ENCODE measurements at places on chromosomes 2 and 18.

DNA sequence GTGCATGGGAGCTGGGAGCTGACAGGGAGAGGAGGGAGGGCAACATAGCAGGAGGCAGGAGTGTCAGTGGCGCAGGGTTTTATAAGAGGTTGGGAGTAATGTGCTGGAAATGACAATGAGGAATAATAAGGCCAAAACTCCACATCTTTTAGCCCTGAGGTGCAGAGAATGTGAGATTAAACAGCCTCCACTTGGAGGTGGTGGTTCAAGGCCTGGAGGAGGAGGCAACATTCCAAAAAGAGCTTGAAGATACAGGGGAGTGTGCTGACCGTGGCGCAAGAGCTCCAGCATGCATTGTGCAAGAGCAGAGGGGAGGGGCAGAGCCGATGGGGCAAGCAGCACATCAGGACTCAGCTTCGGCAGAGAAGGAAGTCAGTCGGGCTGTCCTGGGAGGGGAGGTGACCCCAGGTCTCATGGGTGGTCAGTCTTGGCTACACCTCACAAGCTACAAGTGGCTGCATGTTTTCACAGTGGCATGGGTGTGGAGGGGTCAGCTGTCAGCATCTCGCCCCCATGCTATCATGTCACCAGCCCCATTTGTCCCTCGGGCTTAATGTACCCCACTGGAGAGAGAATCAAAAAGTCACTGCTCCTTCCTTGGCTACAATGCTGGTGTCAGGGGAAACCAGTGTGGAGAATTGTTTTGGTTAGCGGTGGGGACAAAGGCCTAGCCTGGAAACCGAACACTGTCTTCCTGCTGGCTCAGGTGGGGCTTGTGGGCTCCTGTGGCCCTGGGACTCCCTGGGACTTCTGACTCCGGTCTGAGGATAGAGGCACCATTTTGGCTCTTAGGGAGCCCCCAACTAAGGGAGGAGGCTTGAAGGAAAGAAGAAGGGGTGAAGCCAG lies 208.0 kb downstream of the ZFP36L2 start:
- no peak for DNase-seq

DNA sequence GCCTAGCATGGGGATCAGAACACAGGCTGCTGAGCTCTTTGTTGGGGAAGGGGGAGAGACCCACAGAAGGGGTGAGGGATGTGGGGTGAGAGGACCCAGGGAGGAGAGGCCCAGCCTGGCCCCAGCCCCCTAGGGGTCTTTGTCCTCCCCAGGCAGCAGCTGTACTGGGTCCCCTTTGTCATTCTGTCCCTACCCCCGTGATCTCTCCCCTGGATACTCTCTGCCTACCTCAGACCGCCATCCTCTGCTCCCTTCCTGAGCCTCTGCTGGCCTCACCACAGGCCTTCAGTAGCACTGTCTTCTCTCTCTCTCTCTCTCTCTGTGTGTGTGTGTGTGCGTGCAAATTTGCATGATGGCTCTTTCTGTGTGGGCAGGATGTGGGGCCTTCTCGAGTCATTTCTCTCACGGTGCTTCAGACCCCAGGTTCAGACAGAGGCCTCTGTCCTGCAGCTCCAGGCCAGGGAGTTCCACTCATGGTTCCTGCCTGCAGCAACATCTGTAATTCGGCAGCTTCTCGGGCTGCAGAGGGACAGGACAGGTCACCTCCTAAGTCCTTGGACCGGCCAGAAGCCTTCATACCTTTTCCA lies 1.4 kb downstream of the PSD4 start:
- DNase-seq, result no peak

- no peak for DNase-seq
Observed at GRCh38 chr2:192381082-192381481, 186.3 kb upstream of the TMEFF2 start.

- DNase-seq, result no peak
Observed at GRCh38 chr2:239390546-239391285, 10.1 kb downstream of the HDAC4 start.

DNA sequence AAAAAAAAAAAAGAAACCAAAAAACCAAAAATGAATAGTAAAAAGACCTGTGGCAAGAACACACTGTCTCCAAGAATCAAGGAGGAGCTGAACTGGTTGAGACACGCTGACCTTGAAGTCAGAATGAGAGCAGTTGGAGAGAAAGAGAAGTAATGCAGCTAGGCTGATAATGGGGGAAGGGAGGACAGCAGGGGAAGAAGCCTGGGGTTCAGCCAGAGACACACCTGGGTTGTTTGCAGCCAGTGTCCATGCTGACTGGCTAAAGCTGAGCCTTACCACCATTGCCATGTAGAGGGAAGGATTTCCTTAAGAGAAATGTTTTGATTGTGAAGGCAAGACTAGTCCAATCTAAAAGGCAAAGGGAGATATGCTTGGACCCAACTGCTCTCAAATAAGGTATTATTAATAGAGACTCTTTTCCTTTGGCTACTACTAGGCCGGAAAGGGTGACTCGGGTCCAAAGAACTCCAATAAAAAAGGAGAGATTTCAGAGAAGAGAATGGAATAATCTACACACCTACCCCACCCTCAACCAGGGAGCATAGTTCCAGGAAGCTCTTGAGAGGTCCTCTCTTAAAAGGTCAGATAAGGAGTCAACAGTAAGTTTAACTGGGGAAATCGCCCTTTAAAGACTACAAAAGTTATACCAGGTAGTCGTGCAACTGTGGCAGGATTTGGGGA lies 25.2 kb upstream of the REL start:
- no peak for DNase-seq

- no peak for DNase-seq
Observed at GRCh38 chr2:236485519-236485918, 84.1 kb upstream of the ACKR3 start.

GRCh38 chr2:11610624-11611242 lies 59.3 kb downstream of the NTSR2 start:
- DNase-seq, result no peak

DNA sequence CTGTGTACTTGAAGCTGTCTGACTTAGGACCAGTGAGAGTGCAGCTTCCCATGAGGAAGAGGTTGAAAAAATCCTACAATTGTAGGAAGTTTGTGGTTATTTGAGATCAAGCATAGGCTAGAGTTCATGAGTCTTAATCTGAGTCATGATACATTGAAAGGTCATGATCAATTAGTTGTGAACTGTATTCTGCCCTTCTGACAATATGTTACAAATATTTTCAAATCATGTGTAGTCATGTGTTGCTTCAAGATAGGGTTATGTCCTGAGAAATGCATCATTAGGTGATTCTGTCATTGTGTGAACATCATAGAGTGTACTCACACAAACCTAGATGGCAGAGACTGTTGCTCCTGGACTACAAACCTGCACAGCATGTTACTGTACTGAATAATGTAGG lies 68.4 kb upstream of the MFF start:
- no peak for DNase-seq

DNA sequence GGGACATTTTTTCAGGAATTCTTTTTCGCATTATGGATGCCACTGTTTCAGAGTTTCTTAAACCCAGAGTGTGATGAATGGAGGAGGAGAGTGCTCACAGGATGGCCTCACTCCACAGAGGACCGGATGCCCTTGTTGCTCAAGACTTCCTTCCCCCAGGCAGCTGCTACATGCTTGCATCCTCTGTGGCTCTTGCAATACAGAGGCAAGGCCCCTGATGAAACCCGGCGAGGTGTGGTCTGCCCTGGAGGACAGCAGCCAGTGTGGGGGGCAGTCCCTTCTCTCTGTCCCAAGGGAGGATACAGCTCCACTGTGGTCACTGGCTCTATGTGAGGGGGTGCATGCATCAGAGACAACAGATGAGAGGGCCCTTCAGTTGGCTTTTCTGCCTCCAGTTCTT lies 109.6 kb downstream of the SH3RF3 start:
- DNase-seq, result no peak

- DNase-seq, result no peak
Observed at GRCh38 chr18:57925706-57926105, 118.3 kb upstream of the NEDD4L start.

GRCh38 chr18:48663931-48664847 lies 125.4 kb downstream of the CTIF start:
- DNase-seq, result peak; percentile 24

- DNase-seq, result no peak
Observed at GRCh38 chr2:239167766-239168444, 232.9 kb downstream of the HDAC4 start.

DNA sequence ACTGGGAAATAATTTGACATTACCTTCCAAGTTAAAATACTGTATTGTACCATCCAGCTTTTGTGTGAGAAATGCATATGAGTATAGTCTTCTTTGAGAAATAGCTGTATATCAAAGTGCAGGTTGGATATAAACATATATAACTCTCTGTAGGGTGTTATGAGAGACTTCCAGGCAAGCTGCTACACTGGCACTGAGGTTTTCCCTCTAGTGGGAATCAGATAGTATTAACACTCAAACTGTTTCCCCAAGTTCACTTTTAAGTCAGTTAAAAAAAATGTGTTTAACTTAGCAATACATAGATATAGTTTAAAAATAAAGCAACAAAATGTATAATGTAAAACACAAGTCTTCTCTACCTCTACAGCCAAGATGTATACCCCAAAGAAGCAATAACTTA lies 368.4 kb upstream of the SLC8A1 start:
- no peak for DNase-seq

DNA sequence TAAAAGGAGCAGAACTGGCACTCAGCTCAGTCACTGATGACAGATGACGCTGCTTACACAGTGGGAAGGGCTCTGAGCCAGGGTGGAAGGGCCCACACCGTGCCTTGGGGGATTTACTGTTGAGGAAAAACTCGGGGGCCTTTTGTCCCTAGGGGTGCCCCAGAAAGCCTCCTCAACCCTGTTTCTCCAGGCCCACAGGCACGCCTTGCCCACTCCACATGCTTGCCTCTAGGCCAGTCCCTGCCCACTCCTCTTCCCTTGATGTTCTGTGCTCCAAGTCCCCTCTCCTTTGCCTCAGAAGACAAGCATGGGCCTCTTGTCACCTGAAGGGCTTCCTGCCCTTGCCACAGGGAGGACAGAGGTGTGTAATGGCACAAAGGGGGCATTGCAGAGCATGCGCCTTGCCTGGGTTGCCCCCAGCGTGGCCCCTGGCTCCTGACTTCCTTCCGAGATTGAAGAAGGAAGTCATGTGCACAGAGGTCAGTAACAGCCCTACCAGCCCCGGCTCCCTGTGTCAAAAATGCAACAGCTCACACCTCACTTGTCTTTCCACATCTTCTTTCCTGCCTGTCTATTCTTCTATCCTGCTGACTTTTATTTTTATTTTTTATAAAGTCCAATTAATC lies 65.1 kb downstream of the LIPG start:
- DNase-seq, result no peak

GRCh38 chr2:64593035-64593655 lies 60.6 kb downstream of the SERTAD2 start:
- no peak for DNase-seq

GRCh38 chr2:98944775-98945174 lies 8.8 kb upstream of the CRACDL start:
- no peak for DNase-seq

DNA sequence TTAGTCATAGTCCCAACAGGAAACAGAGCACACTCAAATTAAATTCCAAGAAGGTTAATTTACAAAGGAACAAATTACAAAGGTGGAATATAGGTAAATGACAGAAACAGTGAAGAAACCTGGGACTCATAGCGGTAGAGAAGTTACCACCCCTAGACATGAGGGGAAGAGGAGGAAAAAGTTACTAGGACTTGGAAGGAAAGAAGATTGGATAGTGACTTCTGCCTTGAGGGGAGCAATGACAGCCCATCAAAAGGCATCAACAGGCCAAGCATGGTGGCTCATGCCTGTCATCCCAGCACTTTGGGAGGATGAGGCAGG lies 2.4 kb upstream of the PDE11A start:
- no peak for DNase-seq

GRCh38 chr2:3871002-3871401 lies 167.6 kb downstream of the DCDC2C start:
- no peak for DNase-seq

DNA sequence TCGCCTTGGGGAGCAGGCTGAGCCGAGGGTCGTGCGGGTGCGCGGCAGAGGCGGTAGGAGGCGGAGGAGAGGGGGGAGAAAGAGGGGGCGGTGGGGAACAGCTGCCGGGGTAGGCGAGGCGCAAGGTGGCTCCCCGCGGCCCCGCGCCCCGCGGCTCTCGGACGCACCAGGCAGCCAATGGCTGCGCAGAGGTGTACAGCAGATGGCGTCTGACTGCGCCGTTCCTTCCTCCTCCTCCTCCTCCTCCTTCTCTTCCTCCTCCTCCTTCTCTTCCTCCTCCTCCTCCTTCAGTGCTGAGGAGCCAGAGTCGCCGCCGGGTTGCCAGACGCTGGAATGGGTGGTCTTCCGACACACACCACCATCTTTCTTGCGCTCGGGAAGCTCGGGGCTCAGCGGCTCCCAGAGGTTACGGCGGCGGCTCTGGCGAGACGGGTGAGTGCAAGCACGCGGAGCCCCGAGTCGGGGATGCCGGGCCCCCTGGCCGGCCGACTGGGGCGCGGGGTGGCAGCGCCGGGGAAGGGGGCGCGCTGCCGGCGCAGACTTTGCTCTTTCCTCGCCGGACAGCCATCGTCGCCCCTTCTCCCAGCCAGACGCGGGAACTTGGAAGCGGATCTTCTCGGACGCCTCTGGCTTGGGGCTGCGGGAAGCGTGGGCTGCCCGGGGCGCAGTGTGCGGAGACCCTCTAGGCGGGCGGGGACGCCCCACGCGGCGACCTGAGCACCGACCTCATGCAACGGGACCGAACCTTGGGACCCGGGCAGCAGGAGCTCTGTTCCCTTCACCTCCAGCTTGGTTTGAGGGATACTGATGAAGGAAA lies at the start of gene THSD7B:
THSD7B (plus strand) TSS at position 290 of the 817 bp plus-strand sequence. CDS start 116,634 bp downstream, outside the sequence.
- no peak for DNase-seq

GRCh38 chr18:13623348-13623747 lies 103.0 kb downstream of the FAM210A start:
- DNase-seq, result no peak

DNA sequence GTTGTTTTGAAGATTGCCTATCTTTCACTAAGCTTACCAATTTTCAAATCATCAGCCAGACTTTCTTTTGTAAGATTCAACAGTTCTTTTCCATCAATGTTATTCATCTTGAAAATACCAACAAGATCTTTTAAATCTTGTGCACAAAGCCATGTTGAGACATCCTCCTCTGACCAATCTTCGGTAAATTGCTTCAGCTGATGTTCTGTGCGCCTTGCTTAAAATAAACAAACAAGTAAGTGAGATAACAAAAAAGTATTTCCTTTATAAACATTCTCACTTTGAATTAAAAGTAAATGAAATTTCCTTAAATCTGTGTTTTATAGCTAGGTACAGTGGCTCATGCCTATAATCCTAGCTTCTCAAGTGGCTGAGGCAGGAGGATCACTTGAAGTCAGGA lies 30.3 kb downstream of the WDSUB1 start:
- no peak for DNase-seq

Data from stimulated activated CD8-positive, alpha-beta memory T cell treated with anti-CD3 and anti-CD28 coated beads, Interleukin-15, amount 100 ng/mL, for 24 hours (primary cell).